ENCODE measurements at places on chromosomes 1 and 21. TPM values are rescaled to one million over a fixed set of nuclear protein-coding genes. Genes with fewer than 3 reads are reported as not detected.

- no peaks in the 10 kb centered on the region for H3K36me3 ChIP-seq
- no peak for DNase-seq
- peaks cover 36% of the 10 kb centered on the region for H3K4me1 ChIP-seq
- H3K4me3 ChIP-seq, result no peak overlapping the region
Measured at GRCh38 chr1:225448146-225448805, 20.4 kb upstream of the LBR start.

PWP2 gene
- 10.4 TPM for total RNA-seq

GRCh38 chr21:44755227-44755626, 43.9 kb upstream of the TSPEAR start:
- H3K36me3 ChIP-seq, result no peaks in the 10 kb centered on the region
- no peak overlapping the region for H3K4me3 ChIP-seq
- H3K27me3 ChIP-seq, result peaks cover 7% of the 10 kb centered on the region
- no peak for DNase-seq
- no peaks in the 10 kb centered on the region for H3K4me1 ChIP-seq

CD53 gene
- 190 TPM for total RNA-seq

MXRA8 gene
- total RNA-seq, result 0.29 TPM

PDZK1IP1 gene
- total RNA-seq, result not detected

ZMYND12 gene
- total RNA-seq, result 0.69 TPM

DNA sequence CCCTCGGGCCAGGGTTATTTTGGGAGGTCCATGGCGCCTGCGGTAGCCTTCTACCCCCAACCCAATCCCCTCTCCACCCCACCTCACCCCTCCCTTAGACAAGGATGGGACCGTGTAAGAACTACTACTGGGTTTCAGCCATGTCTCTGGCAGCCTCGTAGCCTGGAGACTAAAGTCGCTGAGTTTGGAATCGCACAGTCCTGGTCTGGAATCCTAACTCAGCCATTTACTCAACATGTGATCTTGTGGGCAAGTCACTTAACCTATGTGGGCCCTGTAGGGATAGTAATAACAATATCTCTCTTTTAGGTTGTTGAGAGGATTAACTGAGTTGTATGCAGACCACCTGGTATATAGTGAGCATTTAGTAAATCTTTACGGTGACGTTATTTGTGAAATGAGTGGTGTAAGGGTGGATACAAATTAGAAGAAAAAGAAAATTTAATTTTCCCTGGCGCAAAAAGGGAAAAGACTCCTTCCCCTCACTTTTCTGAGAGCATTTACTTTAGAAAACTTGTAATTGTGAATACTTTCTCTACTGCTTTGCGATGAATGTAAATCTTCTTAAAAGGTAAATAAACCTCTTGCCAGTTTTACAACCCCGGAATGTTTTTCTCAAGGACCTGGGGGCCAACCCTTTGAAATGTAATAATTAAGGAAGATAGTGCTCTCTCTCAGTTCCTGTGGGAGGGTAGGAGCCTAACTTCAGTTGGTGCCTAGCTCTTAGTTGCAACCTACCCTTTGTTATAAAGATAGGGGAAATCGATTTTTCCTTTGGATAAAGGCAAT, 615 bp upstream of the MRPS15 start:
- no peaks in the 10 kb centered on the region for H3K27me3 ChIP-seq
- peaks cover 21% of the 10 kb centered on the region for H3K36me3 ChIP-seq
- H3K4me3 ChIP-seq, result peak overlapping the region; percentile 94
- peaks cover 14% of the 10 kb centered on the region for H3K4me1 ChIP-seq
- no peak for DNase-seq

DNA sequence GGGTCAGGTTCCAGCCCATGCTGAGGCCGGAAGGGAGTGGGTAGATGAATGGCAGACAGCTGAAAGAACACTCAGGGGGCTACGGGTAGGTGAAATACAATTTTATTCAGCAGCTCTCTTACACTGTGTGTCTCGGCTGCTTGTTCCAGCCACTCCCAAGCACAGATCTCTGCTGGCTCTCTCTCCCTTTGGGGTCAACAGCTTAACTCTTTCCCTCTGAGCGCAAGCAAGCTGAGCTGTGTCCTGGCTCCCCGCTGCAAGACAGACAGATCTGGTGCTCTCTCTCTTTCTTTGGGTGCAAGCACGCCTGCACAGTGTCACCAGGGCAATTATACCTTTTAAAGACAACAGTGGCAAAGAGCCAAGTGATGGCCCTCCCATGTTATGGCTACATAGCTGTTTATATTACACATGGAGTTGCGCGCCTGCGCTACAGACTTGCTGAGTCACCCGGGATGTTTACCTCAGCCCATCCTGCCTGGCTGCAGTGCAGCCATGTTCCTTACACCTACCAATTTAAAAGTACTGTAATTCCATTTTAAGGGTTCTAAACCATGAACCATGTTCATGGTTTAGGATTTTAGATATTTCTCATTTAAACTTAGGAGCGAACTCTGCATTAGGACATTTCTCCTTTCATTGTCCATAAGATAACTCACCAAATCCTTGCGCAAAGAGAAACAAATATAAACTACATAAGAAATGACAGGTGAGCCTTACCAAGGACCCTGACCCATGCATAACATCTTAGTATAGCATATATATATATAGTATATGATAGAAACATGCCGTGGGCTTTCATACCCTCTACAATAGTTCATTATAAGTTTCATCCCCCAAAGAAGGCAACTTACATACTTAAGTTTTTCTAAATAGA, 396.5 kb downstream of the SMYD3 start:
- H3K27me3 ChIP-seq, result no peaks in the 10 kb centered on the region
- no peaks in the 10 kb centered on the region for H3K4me1 ChIP-seq
- peak overlapping the region; percentile 14 for H3K27ac ChIP-seq
- no peak overlapping the region for H3K4me3 ChIP-seq
- no peak for DNase-seq
- H3K36me3 ChIP-seq, result no peaks in the 10 kb centered on the region

B3GALT5 gene
- total RNA-seq, result not detected

- H3K36me3 ChIP-seq, result no peaks in the 10 kb centered on the region
- H3K27ac ChIP-seq, result no peak overlapping the region
- no peak for DNase-seq
- no peaks in the 10 kb centered on the region for H3K27me3 ChIP-seq
Measured at GRCh38 chr1:10188133-10188650, 22.2 kb upstream of the KIF1B start.

PKLR gene
- total RNA-seq, result not detected

DNA sequence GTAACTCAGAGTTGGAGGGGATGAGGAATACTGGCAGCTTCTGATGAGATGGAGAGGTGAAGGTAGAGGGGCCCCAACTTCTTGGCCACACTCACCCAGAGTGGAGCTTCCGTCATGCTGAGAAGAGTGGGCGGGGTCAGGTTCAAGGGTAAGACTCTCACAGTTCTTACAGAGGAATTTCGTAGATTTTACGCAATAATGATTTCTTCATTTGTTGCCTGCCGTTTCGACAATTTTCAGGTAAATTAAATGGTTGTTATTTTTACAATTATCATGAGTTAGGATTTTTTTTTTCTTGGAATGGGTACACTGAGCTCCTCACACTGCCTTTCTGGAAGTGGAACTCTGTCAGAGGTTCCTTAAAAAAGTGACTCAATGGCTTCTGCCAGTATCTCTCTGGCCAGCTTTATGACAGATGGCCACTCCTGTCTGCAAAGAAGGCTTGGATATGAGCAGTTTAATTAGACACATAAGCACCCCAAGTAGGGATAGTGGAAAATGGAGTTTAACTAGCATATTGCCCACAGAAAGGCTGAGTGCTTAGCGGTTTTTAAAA, 13.8 kb upstream of the NLRP3 start:
- H3K4me1 ChIP-seq, result peaks cover 9% of the 10 kb centered on the region
- no peak for DNase-seq
- H3K27ac ChIP-seq, result no peak overlapping the region
- no peaks in the 10 kb centered on the region for H3K27me3 ChIP-seq
- no peaks in the 10 kb centered on the region for H3K36me3 ChIP-seq

DNA sequence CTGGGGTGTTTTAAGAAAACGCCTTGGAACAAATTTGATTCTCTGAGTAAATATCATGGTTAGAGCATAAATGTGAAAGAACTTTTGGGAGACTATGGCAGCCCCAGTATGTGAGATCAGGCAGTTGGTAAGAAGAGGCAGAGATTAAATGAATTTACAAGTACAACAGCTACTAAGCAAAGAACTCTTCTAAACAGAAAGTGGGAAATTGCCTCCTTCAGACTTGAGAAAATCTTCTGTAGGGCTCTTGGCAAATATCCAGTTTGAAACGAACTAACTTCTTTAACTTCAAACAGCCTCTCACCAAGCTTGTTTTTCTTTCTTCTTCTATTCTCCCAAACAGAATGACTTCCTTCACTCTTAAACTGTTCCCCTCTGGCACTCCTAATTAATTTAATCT, 337.7 kb downstream of the SIPA1L2 start:
- no peak overlapping the region for H3K4me3 ChIP-seq
- no peaks in the 10 kb centered on the region for H3K4me1 ChIP-seq
- H3K27me3 ChIP-seq, result no peaks in the 10 kb centered on the region
- DNase-seq, result no peak

DNA sequence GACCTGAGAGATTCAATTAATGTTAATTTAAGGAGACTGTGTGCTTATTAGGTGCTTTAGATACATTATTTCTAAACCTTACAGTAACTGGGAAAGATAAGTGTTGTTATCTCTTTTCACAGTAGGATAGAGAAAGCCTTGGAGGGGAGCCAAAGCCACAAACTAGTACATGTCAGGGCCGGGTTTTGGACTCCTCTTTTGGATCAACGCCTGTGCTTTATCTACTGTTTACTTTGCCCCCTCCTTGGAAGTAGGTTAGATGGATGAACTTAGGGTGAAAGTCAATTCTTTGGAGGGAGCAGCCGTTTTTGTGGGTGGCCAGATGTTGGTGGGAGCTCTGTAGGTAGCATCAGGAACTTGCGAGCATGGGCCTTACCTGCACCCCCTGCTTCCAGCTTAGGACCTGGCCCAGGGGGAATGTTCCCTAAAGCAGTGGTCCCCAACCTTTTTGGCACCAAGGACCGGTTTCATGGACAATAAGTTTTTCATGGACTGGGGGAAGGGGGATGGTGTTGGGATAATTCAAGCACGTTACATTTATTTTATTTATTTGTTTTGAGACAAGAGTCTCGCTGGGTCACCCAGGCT, 1.7 kb downstream of the HHAT start:
- H3K4me1 ChIP-seq, result peaks cover 33% of the 10 kb centered on the region
- H3K27ac ChIP-seq, result no peak overlapping the region

LSS gene
- total RNA-seq, result 20.4 TPM

RSPH1 gene
- total RNA-seq, result not detected

PAPPA2 gene
- total RNA-seq, result 0.55 TPM

Data from CD8-positive, alpha-beta memory T cell (primary cell).